Natural killer cell treated with Interleukin-12 subunit alpha and Interleukin-12 subunit beta and Interleukin-15 and Interleukin-18, amount 100 ng/mL, for 72 hours (primary cell): ENCODE measurements at places on chromosomes 1 and 21.

DNA sequence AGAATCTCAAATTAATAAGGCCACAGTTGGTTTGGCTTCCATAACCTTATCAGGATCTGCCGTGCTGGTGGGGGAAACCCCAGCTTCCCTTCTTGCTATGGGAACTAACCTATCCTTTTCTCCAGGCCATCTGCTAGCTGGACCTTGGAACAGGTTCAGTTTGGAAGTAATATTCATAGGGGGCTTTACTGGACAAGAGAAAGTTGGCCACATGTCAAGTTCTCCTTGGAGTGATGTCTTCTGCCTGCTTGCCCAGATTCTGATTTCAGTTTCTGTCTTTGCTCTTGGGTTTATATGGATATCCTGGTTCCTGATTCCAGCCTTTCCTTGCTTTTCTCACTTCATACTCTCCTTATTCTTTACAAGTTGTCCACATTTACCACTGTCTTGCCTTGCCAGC is 279.6 kb downstream of the ASTN1 start:
- DNase-seq, result no peak

- no peak for DNase-seq
Measured at GRCh38 chr1:169949139-169949538, 55.4 kb upstream of the SCYL3 start.

GRCh38 chr1:92503043-92503925 is 16.6 kb upstream of the GFI1 start:
- no peak for DNase-seq

DNA sequence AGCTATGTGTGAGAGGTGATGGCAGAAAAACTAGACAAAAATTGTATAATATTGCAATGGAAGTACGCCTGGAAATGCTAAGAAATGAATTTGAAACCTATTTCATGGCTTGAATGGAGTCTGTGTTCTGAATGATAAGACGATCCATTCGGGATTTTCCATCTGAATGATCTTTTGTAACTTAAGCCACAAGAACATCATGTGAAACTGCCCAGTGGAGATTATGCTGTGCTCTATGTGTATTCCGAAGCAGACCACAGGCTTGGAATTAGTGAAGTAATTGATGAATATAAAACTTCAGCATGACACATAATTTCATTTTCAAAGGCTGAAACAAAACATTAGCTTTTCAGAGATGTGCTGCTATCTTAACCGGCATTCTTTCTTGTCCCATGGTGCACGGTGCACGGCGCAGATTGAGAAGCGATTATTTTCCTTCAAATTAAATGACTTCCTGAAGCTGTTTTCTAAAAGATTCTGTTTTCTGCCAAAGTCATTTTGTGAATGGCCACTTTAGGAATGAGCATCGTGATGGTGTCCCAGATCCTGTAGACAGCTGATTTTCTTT is 652.9 kb downstream of the PLA2G4A start:
- no peak for DNase-seq

DNA sequence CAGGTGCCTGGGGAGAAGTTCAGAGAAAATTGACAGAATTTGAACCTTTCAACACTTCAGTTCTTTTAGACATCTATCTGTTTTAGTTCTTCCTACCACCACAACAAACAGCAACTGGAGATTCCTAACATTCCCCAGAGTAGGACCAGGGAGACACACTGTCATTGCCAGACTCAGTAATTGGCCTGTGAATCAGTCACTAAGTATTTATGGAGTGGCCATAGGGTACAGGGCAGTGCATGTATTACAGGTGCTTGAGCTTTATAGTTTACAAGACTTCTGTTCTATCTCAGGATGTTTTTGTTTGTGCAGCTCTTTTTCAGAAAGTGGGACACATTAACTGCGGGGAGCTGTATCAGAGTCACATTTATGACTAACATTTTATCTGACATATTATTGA is 1.7 kb downstream of the CDC14A start:
- no peak for DNase-seq
